D721Med (cell line): ENCODE measurements at places on chromosomes 4 and X.

GRCh38 chrX:65300104-65300809 is 234.3 kb downstream of the LAS1L start:
- DNase-seq, result no peak

- DNase-seq, result no peak
Observed at GRCh38 chr4:162891788-162892707, 274.6 kb downstream of the NAF1 start.

DNA sequence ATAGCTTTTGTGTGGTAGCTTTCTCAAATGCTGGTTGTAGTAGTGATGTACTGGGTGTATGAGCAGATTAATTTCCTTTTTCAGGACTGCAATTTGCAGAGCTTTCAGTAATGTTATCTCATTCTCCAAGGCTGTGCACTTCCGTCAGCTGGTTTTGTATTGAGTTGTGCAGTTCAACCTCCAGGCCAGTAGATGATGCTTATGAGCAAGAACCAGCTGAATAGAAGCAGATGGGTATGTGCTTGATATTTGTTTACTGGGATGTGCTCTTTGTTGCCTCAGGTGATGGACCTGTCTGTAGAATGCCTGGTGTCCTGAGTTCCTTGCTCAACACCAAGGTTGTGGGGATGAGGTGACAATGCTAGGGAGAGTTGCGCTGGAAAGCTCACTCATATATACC is 462.8 kb downstream of the PCDH18 start:
- no peak for DNase-seq

DNA sequence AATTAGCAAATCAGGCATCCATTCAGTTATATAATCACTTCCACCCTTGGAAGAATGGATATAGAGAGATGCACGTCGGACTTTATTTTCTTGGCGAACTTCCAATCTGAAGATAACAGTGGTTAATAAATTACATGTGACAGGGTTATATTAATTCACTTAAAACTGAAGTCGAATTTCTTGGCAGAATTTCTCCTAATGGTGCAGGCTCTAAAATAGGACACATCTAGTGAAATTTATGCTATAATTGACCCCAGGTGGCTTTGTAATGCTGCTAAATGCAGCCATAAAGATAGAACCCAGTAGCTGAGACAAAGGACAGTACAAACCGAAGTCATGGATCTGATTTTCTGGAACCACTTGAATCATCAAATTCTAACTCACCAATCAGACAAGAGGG is 20.8 kb upstream of the SLC10A4 start:
- no peak for DNase-seq

- DNase-seq, result no peak
Observed at GRCh38 chrX:119194621-119195020, 41.5 kb upstream of the PGRMC1 start.

DNA sequence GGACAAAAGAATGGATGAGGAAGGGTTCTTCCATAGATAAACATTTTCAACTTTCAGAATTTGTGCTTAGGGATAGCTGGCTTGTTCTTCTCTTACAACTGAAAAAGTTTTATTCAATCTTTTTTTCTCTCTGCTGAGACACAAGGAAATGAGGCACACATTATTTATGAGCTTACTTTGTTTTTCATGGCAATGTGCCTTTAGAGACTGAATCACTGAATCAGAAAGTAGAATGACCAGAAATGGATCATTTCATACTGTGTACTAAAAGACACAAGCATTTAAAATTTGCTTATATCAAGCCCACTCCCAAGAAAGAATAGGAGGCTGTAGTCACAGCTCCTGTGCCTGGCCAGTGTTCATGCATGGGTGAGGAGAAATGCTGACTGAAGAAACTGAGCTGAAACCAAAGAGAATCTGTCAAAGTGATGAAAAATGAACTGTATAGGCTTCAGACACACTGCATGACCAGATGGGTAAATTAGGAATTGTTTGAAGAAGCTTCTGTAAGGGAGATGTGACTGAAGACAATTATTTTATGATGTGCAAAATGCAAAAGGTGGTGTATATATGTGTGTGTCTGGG is 413.8 kb downstream of the RAPGEF2 start:
- DNase-seq, result no peak

- no peak for DNase-seq
Observed at GRCh38 chr4:156970501-156971164, 966 bp downstream of the PDGFC start.

- DNase-seq, result no peak
Observed at GRCh38 chrX:107576392-107576791, 51.9 kb upstream of the PRPS1 start.

DNA sequence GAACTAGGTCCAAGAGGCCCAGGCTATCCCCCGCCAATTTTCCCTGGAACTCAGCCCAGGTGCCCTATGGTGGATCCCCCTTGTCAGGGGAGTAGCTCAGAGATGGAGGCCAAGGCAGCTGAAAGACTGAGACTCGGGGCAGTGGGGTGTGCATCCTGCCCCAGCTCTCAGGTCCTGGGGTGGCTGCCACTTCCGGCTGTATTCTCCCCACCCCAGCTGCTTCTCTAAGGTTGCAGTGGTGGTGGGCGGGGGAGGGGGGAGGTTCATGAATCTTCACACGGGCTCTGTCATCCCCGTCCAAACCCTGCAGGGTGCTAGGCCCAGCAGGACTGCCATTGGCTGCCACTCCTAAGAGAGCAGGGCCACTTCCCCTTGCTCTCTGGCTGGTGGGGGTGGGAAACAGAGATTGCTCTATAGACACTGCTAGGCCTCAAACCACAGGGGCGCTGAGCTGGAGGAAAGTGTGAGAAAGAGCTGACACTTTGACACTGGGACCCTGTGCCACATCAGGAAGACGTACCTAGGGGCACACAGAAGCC is 1.5 kb downstream of the SASH3 start:
- no peak for DNase-seq

DNA sequence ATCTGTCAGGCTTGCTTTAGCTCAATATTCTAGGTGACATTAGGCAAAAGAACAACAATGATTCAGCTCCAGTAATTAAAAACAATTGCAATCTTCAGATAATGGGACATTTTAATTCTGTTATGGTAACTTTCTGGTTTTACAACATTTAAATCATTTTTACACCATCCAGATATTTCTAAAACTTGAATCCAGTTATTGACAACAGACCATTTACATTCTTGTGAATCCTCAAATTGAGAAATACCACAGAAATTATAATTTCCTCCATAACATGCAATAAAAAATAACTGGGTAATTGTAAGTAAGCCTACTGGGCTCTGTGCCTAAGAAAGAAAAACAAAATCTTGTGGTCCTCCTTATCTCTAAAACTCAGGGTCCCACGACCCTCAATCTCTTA is 195.0 kb upstream of the S100G start:
- DNase-seq, result no peak

- no peak for DNase-seq
Observed at GRCh38 chr4:124717101-124717500, 4.6 kb upstream of the ANKRD50 start.

GRCh38 chrX:629230-630006 is 1.2 kb upstream of the SHOX start:
- DNase-seq, result no peak

DNA sequence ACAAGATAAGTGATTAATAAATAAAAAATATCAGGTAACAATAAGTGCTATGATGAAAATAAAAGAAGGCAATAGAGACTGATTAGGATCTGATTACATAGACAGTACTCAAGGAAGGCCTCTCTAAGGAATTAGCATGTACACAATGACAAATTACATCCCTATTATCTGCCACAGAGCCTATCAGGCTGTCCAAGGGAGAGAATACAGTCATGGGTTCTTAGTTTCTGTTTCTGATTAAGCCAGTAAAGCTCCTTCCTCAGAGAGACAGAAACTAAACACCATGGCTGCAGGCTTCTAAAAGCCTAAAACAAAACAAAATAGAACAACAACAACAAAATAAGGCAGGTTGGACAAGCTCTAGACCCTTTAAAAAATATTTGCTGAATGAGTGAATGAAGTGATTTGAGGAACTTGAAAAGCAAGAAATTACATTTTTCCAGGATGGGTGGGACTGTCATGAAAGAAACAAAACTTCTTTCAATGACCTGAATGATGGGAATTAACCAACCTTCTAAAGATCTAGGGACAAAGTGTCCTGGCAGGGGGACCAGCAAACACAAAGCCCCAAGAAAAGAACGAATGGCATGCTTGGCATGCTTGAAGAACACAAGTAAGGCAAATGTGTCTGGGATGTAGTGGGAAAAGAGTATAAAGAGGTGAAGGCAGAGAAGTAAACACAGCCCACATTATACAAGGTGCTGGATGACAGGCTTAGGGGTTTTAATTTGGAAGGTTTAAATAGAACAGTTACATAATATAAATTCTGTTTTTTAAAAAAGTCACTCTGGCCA is 44.1 kb downstream of the NAA11 start:
- no peak for DNase-seq

DNA sequence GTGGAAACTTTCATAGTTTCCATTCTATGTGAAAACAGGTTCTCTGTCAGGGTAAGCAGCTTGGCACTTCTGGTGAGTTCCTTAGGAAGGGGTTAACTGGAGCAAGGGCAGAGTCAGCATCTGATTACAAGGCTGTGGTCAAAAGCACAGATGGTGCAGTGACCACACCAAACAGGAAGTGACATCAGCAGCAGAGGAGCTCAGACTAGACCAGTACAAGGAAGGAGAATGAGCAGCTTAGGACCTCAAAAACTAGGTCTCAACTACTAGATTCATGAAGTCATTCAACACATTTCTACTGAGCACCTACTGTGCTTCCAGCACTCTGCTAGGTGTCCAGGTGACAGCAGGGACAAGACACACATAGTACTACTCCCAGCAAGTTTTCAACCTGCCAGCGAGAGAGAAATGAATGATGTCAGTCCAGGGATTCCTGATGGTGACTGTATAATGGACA is 130.2 kb downstream of the AMELX start:
- no peak for DNase-seq

GRCh38 chrX:101208152-101208905 is 11.3 kb upstream of the DRP2 start:
- no peak for DNase-seq

GRCh38 chr4:73250642-73251041 is 8.0 kb downstream of the ANKRD17 start:
- no peak for DNase-seq

- DNase-seq, result no peak
Observed at GRCh38 chr4:2606960-2607506, 70.6 kb downstream of the FAM193A start.

- DNase-seq, result no peak
Observed at GRCh38 chr4:14446904-14447303, 555.4 kb upstream of the CPEB2 start.
